Activated T-cell treated with anti-CD3 and anti-CD28 coated beads, Interleukin-2, amount 50 U/mL, for 4 hours (primary cell): ENCODE measurements at places on chromosomes 6 and 20. TPM values are rescaled to one million over a fixed set of nuclear protein-coding genes. Genes with fewer than 3 reads are reported as not detected.

GRCh38 chr20:17972121-17972520 is 3.3 kb downstream of the MGME1 start:
- no peak for DNase-seq

GRCh38 chr6:89299466-89299850 is 15.6 kb downstream of the GABRR2 start:
- DNase-seq = no peak

DNA sequence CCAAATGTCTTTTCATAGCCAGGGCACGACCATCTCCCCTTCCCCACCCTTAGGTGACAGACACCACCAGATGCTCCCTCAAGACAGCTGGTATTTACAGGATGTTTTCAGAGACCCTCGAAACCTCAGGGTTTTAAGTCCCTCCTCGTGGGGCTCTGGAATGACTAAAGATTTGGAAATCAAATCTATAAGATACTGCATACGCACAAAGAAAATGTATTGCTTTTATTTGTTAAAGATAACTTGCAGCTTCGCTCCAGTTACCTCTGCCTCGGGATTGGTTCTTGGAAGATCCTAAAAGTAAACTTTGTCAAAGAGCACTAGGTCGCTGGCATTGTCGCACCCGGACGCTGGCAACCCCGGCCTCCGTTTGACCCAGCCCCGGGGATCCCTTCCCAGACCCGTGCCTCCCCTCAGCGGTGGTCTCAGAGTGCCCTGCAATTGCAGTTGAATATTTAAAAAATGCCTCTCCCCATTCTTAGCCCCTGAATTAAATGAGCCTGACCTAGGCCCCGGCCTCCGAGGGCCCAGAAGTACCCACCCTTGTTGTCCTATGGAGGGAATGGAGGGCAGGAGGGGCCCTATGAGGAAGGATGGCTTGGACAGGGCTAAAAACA is 7.1 kb downstream of the PAX1 start:
- DNase-seq = no peak

Gene COL12A1
- 0.29 TPM for total RNA-seq

Gene BCKDHB
- 7.0 TPM for total RNA-seq
